AG04449 (cell line): ENCODE measurements at places on chromosomes 16 and 17.

DNA sequence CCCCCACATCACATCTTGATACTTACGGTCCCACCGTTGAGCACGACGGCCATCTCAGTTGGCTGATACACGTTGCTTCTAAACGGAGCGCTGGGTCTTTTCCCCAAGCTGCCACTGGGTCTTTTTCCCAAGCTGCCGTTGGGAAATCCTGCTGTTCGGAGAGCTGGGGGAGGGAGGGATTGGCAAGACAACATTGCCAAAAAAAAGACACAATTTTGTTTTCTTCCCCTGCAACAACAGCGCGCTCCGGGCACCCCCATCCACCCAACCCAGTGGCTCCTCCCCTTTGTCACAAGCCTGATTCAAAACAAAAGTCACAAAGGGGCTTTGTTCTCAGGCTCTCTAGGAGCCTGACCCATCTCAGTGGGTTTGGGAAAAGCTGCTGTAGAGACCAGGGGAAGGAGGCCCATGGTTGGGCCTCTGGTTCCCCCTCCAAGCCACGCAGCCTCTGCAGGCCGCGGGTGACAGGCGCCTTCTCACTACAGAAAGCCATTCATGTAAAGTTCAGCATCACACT, 22.8 kb downstream of the GPRC5B start:
- no peak for DNase-seq

DNA sequence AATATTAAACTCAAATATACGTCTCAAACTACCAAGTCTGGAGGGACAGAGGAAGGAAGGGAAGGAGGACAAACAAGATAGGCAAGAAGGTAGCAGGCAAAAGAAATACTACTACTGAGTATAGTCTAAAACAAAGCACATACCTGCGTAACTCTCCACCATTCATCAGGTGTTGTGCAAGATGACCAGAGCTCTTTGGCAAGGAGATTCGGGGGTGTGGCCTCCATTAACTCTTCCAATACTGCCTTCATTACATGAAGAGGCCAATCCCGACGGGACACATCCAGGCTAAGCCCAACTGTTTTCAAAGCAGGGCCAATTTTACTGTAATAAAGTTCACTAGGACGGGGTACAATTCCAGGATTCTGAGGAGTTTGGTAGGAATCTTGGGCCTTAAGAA, 38.2 kb upstream of the ARL6IP1 start:
- no peak for DNase-seq

DNA sequence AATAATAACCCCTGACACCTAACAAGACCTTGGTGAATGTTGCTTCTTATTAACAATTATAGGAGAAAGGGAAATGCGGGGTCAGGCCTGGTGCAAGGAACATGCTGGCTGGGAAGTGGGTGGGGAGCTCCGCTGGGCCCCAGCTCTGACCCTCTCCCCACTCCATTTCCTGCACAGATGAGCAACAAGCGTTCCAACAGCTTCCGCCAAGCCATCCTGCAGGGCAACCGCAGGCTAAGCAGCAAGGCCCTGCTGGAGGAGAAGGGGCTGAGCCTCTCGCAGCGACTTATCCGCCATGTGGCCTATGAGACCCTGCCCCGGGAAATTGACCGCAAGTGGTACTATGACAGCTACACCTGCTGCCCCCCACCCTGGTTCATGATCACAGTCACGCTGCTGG, 23.0 kb downstream of the RHBDL3 start:
- DNase-seq: no peak

DNA sequence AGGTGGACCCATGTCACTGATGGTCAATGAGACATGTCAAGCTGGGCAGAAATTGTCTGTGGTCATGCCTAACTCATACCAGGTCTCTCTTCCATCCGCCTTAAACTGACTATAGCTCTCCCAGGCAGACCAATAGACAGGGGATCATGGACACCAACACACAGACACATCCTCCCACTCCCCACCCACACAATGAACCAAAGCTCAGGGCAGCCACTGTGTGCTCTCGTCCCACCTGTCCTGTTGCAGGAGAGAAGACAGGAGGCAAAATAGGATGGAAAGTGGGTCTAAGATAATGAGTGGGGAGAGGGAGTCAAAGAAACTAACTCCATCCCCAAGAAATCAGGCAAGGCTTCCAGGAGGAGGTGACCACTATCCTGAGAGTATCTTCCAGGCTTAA, 3.2 kb downstream of the PYY start:
- DNase-seq: no peak

DNA sequence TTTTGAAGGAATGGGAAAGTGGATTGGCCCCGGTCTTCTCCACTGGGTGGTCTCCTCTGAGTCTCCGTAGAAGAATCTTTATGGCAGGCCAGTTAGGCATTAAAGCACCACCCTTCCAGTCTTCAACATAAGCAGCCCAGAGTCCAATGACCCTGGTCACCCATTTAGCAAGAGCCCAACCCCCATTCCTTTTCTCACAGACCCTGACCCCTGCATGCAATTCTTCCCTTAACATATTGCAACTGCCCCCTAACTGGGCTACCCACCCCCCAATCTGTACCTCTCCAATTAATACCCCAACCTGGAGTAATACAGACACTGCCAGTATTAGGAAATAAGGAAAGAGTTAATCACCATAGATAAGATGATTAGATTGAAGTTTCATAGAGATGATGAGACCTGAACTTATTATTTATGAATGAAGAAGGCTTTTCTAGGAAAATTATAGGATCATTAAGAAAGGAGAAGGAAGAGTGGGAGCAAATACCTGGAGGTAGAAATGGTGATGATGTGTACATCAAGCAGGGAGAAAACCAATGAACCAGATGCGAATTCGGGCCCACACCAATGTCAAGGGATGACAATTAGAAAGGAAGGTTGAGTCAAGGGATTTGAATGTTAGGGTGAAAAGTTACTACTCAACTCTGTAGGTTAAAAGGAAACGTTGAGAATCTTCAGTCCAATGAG, 2.4 kb downstream of the CCL2 start:
- no peak for DNase-seq

DNA sequence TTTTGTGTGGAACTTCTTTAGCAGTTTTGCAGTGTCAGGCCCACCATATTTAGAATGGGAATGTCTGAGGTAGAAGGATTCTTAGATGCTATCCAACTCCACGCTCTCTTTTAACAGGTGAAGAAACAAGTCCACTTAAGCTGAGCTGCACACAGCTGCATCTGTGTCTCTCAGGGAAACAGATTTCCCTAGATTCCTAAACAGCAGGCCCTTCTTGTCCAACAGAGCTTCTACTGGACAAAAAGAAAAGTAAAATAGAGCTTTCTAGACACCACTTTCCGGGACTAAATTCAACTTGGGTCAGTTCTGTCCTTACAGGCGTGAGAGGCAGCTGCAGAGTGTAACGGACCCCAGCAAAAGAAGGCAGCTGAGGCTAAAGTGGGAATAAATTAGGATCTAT, 51.7 kb downstream of the SNX11 start:
- no peak for DNase-seq

DNA sequence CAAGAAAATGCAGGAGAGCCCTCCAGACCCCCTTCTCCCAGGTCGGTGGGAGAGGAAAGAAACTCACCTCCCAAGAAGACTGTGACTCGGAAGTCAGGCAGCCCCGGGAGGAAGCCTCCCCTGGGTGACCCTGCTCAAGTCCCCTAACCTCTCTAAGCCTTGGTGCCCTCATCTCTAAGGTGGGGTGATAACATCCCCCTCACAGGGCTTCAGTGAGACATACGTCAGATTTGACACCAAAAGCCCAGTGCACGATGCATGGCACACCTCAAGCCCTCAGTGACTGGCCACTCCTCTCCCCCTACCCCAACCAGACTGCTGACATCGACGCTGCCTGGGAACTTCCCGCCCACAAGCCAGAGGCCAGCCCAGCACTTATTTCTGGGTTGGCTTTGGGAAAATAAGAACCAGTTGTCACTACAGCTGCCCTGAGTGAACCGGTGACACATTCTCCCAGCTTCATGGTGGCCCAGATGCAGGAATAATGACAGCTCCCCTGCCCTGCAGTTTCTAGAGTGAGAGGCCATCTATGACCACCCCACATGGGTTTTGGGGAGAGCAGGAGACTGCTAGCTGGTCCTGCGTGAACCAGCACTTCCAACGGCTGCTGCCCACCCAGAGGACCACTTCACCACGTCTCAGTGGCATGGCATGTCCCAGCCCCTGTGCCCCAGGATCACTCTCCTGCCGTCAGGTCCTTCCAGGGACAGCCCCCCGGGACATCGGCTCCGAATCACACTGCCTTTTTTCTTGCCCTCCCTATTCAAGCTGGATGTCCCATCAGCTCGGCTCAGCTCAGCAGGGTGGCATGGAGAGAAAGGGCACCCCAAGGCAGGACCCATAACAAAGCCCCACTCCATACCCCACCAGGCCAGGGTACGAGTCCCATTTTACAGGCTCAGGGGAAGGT, 9.5 kb downstream of the KNOP1 start:
- no peak for DNase-seq

- DNase-seq: peak; percentile 5
Measured at GRCh38 chr16:16861546-16861945, 482.6 kb downstream of the NPIPA7 start.

- no peak for DNase-seq
Measured at GRCh38 chr16:12543700-12544476, 259.8 kb downstream of the CPPED1 start.

DNA sequence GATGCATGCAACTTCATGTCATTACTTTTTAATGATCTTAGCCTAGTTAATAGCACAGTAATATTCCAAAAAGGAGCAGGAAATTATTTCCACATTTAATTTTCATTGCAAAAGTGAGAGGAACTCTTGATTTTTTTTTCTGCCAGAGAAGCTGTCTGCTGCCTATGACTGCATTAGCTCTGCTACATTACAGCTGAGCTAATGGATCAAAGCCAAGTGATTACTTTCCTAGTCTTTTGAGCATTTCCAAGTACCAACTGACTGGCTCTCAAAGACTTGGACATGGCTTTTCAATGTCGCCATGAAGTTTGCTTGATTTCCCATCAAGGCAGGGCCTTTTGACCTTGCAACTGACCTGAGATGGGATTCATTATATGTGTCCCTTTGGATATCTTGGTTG, 356.6 kb upstream of the XYLT1 start:
- no peak for DNase-seq

- peak; percentile 57 for DNase-seq
Measured at GRCh38 chr16:23466162-23466885, 13.3 kb upstream of the COG7 start.

DNA sequence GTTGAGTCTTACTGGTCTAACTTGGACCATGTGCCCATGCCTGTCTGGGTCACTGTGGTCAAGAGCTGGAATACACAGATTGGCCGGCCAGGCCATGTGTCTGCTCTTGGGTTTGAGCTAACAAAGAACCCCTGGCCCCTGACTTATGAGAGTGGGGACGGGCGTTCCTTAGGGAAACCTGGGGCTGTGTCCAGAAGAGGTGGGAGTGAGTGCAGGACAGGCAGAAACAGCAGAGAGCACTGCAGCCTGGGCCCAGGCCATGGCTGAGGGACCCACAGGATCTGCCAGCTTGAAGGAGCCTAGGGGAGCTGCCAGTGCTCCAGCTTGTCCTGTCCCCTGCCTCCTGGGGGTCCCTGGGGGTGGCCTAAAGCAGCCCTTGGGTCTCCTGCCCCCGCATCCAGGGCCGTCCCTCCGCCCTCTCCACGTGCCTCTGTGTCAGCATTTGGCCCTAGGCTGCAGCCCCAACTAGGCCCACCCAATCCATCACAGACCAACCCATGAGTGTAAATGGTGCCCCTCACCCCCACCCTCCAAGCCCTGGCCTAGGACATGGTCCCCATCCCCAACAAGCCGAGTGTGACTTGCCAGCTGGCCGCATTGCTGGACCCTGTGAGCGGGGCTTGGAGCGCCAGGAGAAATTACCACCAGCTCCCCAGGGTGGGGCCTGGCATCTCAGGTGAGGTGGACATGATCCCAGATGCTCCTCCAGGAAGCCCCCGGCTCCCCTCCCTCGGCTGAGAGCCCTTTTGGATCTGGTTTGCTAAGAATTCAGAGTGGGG, 12.5 kb upstream of the DRC7 start:
- no peak for DNase-seq

GRCh38 chr17:11948789-11949188, 48.5 kb downstream of the ZNF18 start:
- DNase-seq: peak; percentile 34

DNA sequence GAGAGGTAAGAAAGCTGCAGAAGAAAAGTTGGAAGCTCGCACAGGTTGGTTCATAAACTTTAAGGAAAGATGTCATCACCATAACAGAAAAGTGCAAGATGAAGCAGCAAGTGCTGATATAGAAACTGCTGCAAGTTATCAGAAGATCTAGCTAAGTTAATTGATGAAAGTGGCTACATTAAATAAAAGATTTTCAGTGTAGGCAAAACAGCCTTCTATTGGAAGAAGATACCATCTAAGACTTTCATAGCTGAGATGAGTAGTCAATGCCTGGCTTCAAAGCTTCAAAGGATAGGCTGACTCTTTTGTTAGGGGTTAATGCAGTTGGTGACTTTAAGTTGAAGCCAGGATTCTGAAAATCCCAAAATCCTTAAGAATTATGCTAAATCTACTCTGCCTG, 24.0 kb downstream of the CYLD start:
- no peak for DNase-seq

- no peak for DNase-seq
Measured at GRCh38 chr16:16116841-16117240, 106.5 kb downstream of the ABCC6 start.

- DNase-seq: no peak
Measured at GRCh38 chr16:63192980-63193379, 1156.7 kb upstream of the CDH8 start.

DNA sequence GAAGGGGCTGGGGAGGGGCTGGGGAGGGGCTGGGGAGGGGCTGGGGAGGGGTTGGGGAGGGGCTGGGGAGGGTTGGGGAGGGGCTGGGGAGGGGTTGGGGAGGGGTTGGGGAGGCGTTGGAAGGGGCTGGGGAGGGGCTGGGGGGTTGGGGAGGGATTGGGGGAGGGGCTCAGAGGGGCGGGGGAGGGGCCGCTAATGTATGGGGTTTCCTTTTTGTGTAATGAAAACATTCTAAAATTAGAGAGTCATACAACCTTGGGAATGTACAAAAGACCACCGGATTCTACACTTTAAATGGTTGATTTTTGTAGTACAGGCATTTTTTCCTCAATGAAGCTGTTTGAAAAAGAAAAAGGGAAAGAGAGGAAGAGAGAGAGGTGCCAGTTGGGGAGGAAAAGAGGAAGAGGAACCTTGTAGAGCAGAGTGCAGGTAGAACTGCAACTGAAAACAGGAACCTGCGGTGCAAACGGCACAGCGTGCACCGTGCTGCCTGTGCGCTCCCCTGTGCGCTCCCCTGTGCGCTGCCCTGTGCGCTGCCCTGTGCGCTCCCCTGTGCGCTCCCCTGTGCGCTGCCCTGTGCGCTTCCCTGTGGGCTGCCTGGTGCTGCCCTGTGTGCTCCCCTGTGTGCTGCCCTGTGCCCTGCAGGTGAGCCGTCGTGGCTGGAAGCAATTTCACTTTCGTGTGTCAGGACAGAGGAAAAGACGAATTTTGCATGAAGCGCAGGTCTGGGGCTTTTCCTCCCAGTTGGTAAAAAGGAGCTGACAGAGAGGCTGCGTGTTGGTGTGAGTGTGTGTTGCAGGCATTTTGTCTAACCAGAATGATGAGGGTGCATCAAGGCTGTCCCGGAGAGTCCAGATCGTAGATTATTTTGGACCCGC, 40.8 kb downstream of the METRNL start:
- no peak for DNase-seq

GRCh38 chr16:48157302-48157701, 1.5 kb upstream of the ABCC12 start:
- no peak for DNase-seq
